ENCODE measurements at places on chromosomes 2 and 18.
A peak's percentile ranks its signal among the peaks of the same experiment; 100 is the strongest.

DNA sequence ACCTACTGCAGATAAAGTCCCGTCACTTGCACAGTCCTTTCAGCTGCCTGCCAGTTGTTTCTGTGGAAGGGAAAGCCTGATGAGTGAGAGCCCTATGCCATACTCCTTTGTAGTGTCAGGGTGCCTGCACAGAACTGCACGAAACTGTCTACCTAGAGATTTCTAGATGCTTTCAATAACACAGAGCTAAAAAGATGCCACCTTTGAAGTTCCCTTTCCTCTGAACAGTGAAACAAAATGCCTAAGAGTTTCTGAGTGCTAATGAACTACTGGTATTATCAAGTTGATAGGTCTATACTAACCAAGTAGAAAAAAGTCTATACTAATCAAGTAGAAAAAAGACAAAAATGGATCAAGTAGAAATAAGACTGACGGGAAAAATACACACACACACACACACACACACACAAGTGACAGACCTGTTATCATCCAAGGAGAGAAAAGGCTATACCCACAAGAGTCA lies 79.0 kb downstream of the TLK1 start:
- no peak for DNase-seq

- no peak for DNase-seq
These were observed 160.3 kb downstream of the L3MBTL4 start for GRCh38 chr18:6254456-6254855.

DNA sequence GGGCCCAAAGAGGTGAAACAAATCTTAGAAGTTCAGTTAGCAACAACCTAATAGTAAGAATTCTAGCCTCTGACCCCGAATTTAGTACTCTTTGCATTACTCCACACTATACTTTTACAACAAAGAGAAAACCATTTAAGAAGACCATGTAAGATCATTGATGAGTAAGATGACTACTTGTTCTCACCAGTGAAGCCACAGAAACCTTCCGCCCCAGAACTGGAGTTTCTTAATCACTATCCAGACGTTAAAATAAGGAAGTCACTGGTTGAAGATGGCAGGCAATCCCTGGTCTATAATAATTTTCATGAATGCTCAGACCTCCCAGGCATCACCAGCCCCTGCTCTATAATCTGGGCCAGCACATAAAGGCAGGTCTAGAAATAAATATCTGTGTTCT lies 95.0 kb downstream of the TMEM163 start:
- DNase-seq = no peak

DNA sequence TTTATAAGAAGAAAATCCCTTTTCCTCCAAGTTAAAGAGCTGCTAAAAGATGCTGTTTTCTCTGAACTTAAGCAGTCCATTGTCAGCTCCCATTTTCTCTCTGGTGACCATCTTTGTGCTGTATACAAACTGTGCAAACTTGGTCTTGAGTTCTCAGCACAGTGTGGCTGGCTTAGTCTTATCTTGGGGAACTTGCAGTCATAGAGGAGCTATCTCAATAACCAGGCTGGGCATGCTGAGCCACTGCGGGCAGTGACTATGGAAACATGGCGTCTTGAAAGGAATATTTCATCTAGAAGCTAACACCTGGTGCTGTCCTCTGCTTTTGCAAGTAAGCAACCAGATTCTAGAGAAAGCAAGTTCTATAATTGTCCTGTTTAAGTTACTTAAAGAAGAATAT lies 1334.4 kb upstream of the CELF4 start:
- no peak for DNase-seq

- no peak for DNase-seq
These were observed 31.0 kb upstream of the GREB1 start for GRCh38 chr2:11502740-11503292.

GRCh38 chr2:195500879-195501278 lies 156.1 kb upstream of the SLC39A10 start:
- no peak for DNase-seq

DNA sequence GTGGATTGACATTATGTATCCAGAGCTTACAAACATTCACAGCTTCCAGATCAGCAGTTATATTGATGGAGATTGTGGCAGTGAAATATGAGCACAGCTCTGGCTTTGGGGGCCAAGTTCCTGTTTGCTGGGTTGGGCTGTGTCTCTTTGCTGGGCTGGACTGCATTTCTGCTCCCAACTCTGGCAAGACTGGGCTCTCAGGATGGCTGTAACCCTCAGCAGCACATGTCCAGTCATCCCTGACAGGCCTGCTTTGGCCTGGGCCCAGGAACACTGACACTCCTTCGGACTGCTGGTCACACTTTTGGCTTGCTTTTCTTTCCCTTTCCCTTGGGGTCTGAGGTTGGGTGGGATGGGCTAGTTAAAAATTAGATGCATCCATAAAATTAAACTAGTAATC lies 17.9 kb upstream of the VPS4B start:
- DNase-seq = peak; percentile 61

- no peak for DNase-seq
These were observed 147.6 kb downstream of the GALNT14 start for GRCh38 chr2:30990671-30991070.

DNA sequence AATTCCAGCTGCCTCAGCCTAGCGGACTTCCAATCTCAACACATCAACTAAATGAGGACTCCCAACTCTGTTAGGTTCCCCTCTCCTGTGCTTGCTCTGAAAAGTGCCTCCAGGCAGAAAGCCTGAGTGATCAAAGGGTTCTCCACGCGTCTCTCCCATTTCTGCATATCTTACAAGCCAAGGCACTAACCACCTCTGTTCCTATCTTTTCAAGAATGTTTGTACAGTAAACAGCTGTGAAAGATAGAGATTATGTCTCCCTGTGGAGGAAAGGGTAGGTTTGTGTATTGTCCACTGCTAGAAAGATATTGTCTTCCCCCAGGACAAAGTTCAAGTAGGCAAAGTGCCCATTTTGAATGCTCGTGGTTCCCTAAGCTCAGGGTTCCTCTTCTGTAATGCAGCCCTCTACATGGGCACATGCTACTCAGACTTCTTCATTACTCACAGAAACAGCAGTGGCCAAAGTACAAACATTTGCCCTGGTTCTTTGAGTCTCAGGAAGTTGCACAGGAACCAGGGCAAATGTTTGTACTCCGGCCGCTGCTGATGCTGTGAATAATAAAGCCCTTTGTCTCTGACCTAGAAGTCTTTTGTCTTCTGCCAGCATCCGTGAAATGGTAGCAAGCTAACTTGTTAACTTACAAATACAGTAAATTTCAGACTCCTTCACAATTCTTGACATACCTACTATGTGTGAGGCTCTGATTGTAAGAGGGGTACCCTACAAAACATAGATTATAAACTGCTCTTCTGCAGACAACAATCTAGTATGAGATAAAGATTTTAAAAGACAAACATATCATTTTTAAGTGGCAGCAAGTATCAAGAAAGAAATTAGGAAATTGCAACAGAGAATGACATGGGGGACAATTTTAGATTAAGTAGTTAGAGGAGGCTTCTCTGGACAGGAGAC lies 44.5 kb downstream of the PKDCC start:
- DNase-seq = no peak

GRCh38 chr2:73235315-73236028 lies 1.4 kb downstream of the CCT7 start:
- DNase-seq = no peak

GRCh38 chr2:230840301-230840700 lies 24.4 kb upstream of the ITM2C start:
- no peak for DNase-seq

DNA sequence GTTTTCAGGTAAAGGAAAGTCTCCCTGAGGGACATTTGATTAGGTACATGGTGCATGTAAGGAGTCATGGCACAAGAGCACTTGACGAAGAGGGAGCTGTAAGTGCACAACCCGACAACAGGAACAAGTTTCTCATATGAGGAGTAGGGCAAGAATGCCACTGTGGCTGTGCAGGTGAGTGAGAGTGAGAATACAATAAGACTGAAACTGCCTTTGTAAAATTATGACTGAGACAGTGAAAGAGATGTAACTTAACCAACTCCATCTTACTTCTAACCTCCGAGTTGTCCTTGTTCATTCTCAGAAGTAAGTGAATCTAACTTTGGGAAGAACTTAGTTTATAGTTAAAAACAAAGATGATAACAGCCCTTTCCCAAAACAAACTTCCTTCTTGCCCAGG lies 1025.8 kb upstream of the CNTNAP5 start:
- DNase-seq = no peak

GRCh38 chr18:2589345-2590068 lies 18.1 kb downstream of the NDC80 start:
- no peak for DNase-seq

DNA sequence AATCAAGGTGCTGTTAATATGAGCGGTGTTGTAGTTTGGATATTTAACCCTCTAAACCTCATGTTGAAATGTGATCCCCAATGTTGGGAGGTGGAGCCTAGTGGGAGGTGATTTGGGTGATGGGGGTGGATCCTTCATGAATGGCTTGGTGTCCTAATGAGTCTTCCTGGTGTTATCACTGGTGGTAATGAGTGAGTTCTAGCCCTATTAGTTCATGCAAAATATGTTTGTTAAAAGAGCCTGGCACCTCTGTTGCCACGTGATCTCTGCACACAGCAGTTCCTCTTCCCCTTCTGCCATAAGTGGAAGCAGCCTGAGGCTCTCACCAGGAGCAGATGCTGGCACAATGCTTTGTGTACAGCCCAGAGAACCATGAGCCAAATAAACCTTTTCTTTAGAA lies 158.4 kb downstream of the FMNL2 start:
- no peak for DNase-seq

DNA sequence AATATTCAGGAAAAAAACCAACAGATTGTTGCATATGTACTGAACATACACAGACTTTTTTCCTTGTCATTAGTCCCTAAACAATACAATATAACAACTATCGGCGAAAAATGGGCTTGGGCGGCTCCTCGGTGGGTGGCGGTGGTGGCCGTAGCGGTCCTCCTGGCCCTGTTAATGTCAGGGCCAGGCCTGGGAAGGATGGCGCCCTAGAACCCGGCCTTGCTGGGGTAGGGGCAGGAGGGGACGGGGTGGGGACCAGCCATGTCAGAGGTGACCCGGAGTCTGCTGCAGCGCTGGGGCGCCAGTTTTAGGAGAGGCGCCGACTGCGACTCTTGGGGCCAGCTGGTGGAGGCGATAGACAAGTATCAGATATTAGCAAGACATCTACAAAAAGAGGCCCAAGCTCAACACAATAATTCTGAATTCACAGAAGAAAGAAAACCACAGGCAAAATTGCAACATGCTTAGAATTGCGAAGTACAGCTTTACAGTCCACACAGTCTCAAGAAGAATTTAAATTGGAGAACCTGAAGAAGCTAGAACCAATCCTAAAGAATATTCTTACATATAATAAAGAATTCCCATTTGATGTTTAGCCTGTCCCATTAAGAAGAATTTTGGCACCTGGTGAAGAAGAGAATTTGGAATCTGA lies 36.5 kb downstream of the ROCK2 start:
- no peak for DNase-seq

DNA sequence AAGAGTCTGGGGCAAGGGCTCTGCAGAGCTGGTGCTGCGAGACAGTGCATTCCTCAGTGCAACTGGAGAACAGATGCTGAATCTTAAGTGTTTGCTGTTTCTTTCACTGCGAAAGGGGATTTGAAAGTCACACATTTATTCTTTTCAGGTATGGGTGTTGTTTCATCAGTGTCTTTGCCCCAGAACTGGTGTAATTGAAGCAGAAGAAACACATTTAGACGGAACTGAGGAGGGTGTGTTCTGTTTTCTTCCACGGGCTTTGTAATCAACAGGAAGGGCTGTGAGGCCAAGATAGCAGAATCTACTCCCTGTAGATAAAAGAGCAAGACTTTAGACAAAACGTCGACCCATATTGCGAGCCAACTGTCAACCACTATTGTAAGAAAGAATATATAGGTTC lies 151.9 kb downstream of the EPHA4 start:
- DNase-seq = no peak

GRCh38 chr18:77161383-77161782 lies 28.8 kb upstream of the MBP start:
- DNase-seq = no peak

- no peak for DNase-seq
These were observed 293.3 kb downstream of the MTX2 start for GRCh38 chr2:176562359-176563078.

GRCh38 chr2:101770726-101771125 lies 73.2 kb downstream of the MAP4K4 start:
- DNase-seq = no peak

DNA sequence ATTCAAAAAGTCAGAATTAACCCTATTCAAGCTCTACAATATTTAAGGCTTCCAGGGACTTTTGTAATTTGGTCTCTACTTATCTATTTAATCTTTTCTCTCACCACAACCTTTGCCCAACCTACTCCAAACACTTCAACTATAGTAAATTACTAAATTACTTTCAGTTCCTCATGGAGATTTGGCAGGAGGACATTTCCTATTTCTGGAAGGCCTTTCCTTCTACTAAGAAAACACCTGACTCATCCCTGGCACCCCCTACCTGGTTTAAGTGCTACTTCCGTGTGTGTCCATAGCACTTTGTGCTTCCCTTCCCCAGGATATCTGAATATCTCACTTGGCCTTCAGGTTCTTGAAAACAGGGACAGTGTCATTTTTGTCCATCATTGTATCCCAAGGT lies 96.3 kb downstream of the UPP2 start:
- no peak for DNase-seq

GRCh38 chr2:133421516-133422324 lies 146.5 kb downstream of the NCKAP5 start:
- no peak for DNase-seq

DNA sequence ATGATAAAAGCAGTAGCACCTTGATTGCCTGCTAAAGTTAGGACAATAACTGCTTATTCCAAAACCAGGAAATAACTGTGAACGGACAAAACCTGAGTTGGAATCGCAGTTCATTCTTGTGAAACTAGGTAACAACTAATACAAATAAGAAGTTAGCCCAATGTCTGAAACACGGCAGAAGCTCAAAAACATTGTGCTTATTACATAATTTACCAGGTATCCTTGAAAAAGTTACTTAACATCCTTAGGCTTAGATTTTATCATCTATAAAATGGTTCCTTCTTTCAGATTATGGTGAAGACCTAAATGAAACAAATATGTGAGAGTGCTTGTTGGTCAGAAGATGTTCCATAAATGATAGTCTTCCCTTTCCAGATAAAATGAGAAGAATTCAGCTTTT lies 32.4 kb downstream of the RTN4 start:
- no peak for DNase-seq

DNA sequence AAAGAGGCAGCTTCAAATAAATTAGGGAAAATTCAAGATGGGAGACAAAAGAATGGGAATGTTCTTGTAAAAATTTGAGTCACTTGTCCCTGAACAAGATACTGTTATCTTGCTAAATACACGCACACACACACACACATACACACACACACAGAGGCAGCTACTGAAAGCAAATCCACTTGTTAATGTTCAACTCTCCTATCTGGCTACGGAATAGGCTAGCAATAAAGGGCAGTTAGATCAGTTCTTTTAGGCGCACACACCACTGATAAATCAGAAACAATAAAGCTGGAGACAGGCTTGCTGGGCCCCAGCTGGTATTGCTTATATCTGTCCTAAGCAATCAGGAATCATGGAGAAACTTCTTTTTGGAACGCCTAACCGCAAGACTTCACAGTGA lies 461.6 kb downstream of the BCL11A start:
- DNase-seq = no peak

DNA sequence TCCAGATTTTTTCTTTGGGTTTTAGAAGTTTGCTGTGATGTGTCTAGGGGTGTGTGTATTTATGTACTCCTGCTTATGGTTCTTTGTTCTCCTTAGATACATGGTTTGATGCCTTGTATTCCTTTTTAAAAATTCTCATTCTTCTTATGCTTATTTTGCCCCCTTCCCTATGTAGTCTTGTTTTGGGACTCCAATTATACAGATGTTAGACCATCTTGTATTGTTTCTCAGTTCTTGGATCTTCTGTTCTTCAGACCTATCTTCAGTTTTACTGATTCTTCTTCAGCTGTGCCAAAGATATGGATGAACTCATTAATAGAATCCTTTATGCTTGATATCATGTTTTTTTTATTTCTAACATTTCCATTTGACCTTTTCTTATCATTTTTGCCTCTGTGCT lies 14.2 kb upstream of the MSL3B start:
- no peak for DNase-seq

All from aorta (tissue), 5 donors.